ENCODE measurements at places on chromosomes 12 and 14.

DNA sequence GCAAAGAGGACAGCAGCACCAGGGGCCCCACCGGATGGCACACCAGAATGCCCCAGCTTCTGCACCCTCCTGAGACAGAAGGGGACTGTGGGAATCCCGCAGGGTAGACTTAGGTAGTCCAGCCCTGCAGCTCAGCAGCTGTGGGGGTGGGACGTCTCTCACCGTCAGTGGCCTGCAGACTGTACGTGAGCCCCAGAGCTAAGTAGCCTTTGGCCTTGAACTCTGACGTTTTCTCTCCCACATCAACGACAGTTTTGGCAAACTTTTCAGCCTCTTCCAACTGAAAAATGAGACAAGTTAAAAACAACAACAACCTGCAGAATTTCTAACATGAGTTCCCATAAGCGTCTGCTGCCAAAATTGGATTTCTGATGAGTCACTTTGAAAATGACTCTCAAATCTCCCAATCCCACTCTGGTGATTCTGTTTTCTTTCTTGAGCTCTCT lies 161.4 kb downstream of the TTC7B start:
- DNase-seq = no peak

GRCh38 chr12:15721316-15722115 lies 67.7 kb downstream of the EPS8 start:
- no peak for DNase-seq

GRCh38 chr12:5257763-5258495 lies 174.0 kb upstream of the NTF3 start:
- no peak for DNase-seq

GRCh38 chr12:50467439-50467838 lies 37.3 kb upstream of the DIP2B start:
- no peak for DNase-seq

GRCh38 chr14:48333221-48333920 lies 658.0 kb upstream of the MDGA2 start:
- no peak for DNase-seq
